Activated B cell treated with CpG ODN at 0.5 μM for 24 hours (primary cell): ENCODE measurements at places on chromosomes 2 and 18.

GRCh38 chr2:227774011-227774624 lies 28.4 kb downstream of the SCYGR8 start:
- no peak for DNase-seq
- no peaks in the 10 kb centered on the region for H3K36me3 ChIP-seq
- H3K27ac ChIP-seq, result no peak overlapping the region
- H3K27me3 ChIP-seq, result no peaks in the 10 kb centered on the region

- no peak overlapping the region for H3K4me3 ChIP-seq
- no peaks in the 10 kb centered on the region for H3K36me3 ChIP-seq
- DNase-seq, result no peak
Measured at GRCh38 chr2:215828528-215829184, 184.7 kb downstream of the MREG start.

GRCh38 chr2:111246620-111247061 lies 125.9 kb downstream of the BCL2L11 start:
- no peaks in the 10 kb centered on the region for H3K4me1 ChIP-seq
- DNase-seq, result no peak
- no peak overlapping the region for H3K4me3 ChIP-seq
- no peak overlapping the region for H3K27ac ChIP-seq

- H3K36me3 ChIP-seq, result no peaks in the 10 kb centered on the region
- H3K27ac ChIP-seq, result no peak overlapping the region
- H3K27me3 ChIP-seq, result no peaks in the 10 kb centered on the region
- H3K4me1 ChIP-seq, result no peaks in the 10 kb centered on the region
Measured at GRCh38 chr2:140567734-140568133, 1563.1 kb downstream of the LRP1B start.

GRCh38 chr2:171267855-171268629 lies 107.3 kb upstream of the TLK1 start:
- H3K4me1 ChIP-seq, result no peaks in the 10 kb centered on the region
- H3K36me3 ChIP-seq, result no peaks in the 10 kb centered on the region
- no peak overlapping the region for H3K4me3 ChIP-seq
- no peak for DNase-seq
- no peaks in the 10 kb centered on the region for H3K27me3 ChIP-seq

GRCh38 chr2:43407935-43408334 lies 181.5 kb upstream of the ZFP36L2 start:
- H3K27me3 ChIP-seq, result no peaks in the 10 kb centered on the region
- peak overlapping the region; percentile 59 for H3K4me3 ChIP-seq
- peaks cover 2% of the 10 kb centered on the region for H3K36me3 ChIP-seq
- no peak for DNase-seq
- peak overlapping the region; percentile 81 for H3K27ac ChIP-seq
- H3K4me1 ChIP-seq, result peaks cover 34% of the 10 kb centered on the region

DNA sequence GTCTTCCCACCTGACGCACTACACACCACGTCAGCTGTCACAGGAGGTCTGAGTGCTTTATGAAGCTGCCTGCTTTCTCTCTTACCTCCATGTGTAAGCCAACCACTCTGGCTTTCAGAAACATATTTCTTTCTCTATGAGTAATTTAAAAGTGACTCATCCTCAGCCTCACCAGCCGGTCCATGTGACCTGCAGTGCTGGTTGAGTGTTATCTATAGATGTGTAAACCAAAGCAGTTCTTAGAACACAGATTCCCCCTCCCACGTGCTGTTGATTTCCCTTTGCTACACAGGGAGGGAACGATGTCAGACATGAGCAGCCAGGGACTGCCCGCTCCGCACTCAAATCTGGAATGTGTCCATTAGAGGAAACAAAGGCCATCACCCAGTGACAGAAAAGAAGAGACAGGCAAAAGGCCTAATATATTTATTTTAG lies 157.8 kb downstream of the BCL2 start:
- DNase-seq, result peak; percentile 48
- peaks cover 29% of the 10 kb centered on the region for H3K36me3 ChIP-seq
- H3K4me1 ChIP-seq, result peaks cover 91% of the 10 kb centered on the region
- no peaks in the 10 kb centered on the region for H3K27me3 ChIP-seq

DNA sequence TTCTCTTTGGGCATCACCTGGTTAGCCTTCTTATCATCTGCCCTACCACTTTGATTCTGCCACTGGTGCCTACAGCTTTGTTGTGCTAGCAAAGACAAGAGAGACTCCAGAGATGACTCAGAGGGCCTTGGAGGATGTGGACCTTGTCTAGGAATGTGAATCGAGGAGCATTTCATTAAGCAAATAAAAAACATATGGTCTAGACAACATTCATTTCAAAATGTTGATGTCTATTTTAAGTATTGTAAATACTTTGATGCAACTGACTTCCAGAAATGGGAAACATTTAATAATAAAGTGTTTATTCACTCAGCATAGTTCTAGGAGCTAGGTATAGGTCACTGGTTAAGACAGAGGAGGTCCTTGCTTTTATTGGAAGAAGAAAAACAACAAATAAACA lies 195.5 kb downstream of the CDCA7 start:
- no peak overlapping the region for H3K27ac ChIP-seq
- no peak overlapping the region for H3K4me3 ChIP-seq
- H3K27me3 ChIP-seq, result peaks cover 16% of the 10 kb centered on the region
- DNase-seq, result no peak
- no peaks in the 10 kb centered on the region for H3K36me3 ChIP-seq
- no peaks in the 10 kb centered on the region for H3K4me1 ChIP-seq

GRCh38 chr18:40926679-40927078 lies 1028.4 kb upstream of the PIK3C3 start:
- DNase-seq, result no peak
- H3K36me3 ChIP-seq, result no peaks in the 10 kb centered on the region
- H3K4me1 ChIP-seq, result no peaks in the 10 kb centered on the region
- H3K27me3 ChIP-seq, result no peaks in the 10 kb centered on the region
- no peak overlapping the region for H3K4me3 ChIP-seq

- H3K4me3 ChIP-seq, result peak overlapping the region; percentile 98
- peaks cover 63% of the 10 kb centered on the region for H3K4me1 ChIP-seq
- H3K27me3 ChIP-seq, result no peaks in the 10 kb centered on the region
- H3K27ac ChIP-seq, result peak overlapping the region; percentile 99
- DNase-seq, result no peak
Measured at GRCh38 chr2:232551250-232551638, 755 bp downstream of the EIF4E2 start.

DNA sequence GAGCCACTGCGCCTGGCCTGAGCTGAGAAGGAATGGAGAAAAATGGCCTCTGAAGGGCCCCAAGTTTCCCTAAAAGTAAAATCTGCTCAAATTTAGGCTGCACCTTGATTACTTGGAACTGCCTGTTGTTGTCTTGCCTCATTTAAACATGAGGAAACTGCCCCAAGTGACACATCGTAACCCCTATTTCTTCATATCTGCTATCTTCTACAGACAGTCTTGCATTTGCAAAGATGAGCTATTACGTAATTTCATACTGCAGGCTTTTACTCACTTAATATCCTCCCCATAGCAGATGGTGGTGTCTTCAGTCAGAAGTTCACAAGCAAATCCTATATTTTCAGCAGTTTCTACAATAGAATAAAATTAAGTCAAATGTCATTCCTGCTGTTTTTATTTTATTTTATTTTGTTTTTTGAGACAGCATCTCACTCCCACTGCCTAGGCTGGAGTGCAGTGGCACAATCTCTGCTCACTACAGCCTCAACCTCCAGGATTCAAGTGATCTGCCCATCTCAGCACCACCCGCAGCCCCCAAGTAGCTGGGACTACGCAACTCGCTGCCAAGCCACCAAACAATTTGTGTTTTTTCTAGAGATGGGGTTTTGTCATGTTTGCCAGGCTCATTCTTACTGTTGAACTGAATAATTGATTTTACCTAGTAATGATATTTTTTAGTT lies 45.3 kb upstream of the NARS1 start:
- H3K36me3 ChIP-seq, result peaks cover 8% of the 10 kb centered on the region
- H3K4me1 ChIP-seq, result peaks cover 75% of the 10 kb centered on the region
- no peaks in the 10 kb centered on the region for H3K27me3 ChIP-seq
- H3K4me3 ChIP-seq, result no peak overlapping the region

DNA sequence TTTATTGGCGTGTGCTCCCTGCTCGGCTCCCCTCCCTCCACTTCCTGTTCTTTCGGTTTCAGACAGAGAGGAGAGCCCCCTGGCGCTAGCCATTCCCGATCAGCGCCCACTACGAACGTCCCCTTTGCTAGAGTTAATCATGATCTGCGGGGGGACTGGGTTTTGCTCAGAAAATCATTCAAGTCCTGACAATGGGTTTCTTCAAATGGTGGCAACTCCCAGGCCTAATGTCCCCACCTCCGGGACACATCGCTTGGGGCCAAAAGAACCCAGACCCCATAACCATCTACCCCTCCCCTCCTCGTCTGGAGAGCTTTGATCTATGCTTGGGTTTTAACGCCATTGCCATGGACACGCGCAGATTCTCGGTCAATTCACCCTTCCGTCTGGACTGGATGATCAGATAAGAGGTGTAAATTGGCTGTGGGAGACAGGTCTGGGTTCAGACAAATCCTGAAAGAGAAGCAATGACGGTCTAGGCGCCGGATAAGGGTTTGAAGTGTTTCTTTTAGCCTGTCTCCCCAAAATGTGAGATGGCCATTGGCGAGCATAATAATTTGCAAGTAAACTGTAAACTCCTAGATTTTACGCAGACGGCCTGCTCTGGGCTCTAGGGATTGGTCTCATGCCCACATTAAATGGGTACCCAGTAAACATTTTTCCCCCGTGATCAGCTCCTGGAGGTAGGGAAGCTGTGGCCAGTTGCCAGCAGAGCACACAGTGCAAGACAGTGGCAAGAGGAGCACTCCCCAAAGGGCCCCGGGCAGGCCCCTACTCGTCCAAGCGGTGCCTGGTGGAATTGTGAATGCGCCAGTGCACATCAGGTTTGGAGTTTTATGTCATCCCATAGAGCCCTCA lies 4.7 kb downstream of the NRP2 start:
- H3K27ac ChIP-seq, result no peak overlapping the region
- H3K36me3 ChIP-seq, result no peaks in the 10 kb centered on the region
- DNase-seq, result no peak
- peak overlapping the region; percentile 90 for H3K4me3 ChIP-seq
- peaks cover 42% of the 10 kb centered on the region for H3K4me1 ChIP-seq

GRCh38 chr18:62730941-62731340 lies 15.6 kb downstream of the PHLPP1 start:
- DNase-seq, result no peak
- H3K36me3 ChIP-seq, result no peaks in the 10 kb centered on the region
- H3K4me3 ChIP-seq, result no peak overlapping the region
- peaks cover 34% of the 10 kb centered on the region for H3K4me1 ChIP-seq

GRCh38 chr2:213042262-213042661 lies 109.2 kb downstream of the IKZF2 start:
- no peak overlapping the region for H3K4me3 ChIP-seq
- no peaks in the 10 kb centered on the region for H3K27me3 ChIP-seq
- H3K27ac ChIP-seq, result no peak overlapping the region
- H3K4me1 ChIP-seq, result peaks cover 16% of the 10 kb centered on the region
- peaks cover 24% of the 10 kb centered on the region for H3K36me3 ChIP-seq
- DNase-seq, result no peak

- H3K36me3 ChIP-seq, result no peaks in the 10 kb centered on the region
- no peak overlapping the region for H3K4me3 ChIP-seq
- H3K27me3 ChIP-seq, result peaks cover 8% of the 10 kb centered on the region
- H3K27ac ChIP-seq, result no peak overlapping the region
- H3K4me1 ChIP-seq, result peaks cover 1% of the 10 kb centered on the region
Measured at GRCh38 chr2:73343992-73344391, 41.6 kb upstream of the ALMS1 start.

DNA sequence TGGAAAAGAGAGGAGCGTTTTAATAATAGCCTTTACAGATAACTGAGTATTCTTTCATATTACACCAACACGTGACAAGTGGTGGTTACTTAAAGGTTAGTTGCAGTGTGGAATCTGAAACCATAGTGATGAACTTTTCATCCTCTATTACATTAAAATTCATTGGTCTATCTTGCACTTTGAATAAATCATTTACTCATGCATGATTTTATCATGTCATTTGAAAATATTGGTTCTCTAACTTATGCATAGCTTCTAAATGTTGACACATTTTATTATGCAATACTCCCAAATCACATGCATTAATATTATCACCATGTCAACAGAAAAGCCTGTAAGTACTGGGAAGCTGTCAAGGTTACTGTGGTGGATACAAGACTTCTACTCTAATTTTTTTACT lies 1432.2 kb downstream of the LRP1B start:
- H3K27me3 ChIP-seq, result no peaks in the 10 kb centered on the region
- no peak overlapping the region for H3K27ac ChIP-seq
- no peak overlapping the region for H3K4me3 ChIP-seq
- DNase-seq, result no peak
- H3K4me1 ChIP-seq, result no peaks in the 10 kb centered on the region

- H3K27ac ChIP-seq, result no peak overlapping the region
- H3K36me3 ChIP-seq, result peaks cover 65% of the 10 kb centered on the region
- no peak overlapping the region for H3K4me3 ChIP-seq
- peaks cover 35% of the 10 kb centered on the region for H3K4me1 ChIP-seq
- DNase-seq, result no peak
Measured at GRCh38 chr2:127705391-127706065, 4.2 kb downstream of the SFT2D3 start.
